ENCODE measurements at places on chromosomes 1 and 21. TPM values are rescaled to one million over a fixed set of nuclear protein-coding genes. Genes with fewer than 3 reads are reported as not detected.

Gene PDE9A
- total RNA-seq = 1.2 TPM

Gene SPRR2D
- not detected for total RNA-seq

Gene WNT2B
- 3.0 TPM for total RNA-seq

Gene NUP210L
- total RNA-seq = 0.13 TPM
